Liver (tissue), 10 donors: ENCODE measurements at places on chromosomes 6 and 20. TPM values are rescaled to one million over a fixed set of nuclear protein-coding genes. Genes with fewer than 3 reads are reported as not detected.

DNA sequence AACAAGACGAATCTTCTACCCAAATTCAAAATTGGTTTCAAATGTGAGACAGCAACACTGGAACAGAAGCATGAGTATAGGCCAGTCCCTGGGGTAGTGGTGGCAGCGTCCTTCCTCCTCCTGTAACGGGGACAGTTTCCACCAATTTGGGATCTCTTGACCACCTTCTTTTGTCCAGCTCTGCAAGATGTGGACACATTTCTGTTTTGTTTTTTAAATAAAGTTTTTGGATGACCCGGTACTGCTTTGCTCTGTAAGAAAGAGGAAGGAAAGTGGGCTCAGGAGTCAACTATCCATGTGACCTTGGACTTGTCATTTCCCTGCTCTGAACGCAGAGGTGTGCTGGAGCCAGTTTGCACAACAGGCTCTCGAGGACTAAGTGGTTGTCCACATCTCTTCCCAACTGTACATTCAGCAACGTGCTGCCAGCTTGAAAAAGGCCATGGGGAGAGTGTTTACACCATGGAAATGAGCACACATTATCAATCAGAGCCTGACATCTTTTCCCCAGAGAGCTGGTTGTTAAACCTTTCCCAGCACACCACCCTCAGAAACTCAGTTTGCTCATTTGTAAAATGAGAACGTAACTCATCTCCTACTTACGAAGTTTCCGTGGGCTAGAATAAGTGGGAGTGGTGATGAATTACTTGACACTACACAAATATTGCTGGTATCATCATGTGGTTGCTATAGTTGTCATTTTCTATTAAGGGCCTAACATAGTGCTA lies 66.5 kb downstream of the ADTRP start:
- no peaks in the 10 kb centered on the region for H3K27me3 ChIP-seq
- H3K4me3 ChIP-seq = no peak overlapping the region
- no peaks in the 10 kb centered on the region for H3K4me1 ChIP-seq
- H3K36me3 ChIP-seq = no peaks in the 10 kb centered on the region
- no peak overlapping the region for H3K27ac ChIP-seq
- no peak for DNase-seq

- H3K27ac ChIP-seq = no peak overlapping the region
- H3K27me3 ChIP-seq = no peaks in the 10 kb centered on the region
- no peaks in the 10 kb centered on the region for H3K4me1 ChIP-seq
- no peak overlapping the region for H3K4me3 ChIP-seq
- H3K36me3 ChIP-seq = no peaks in the 10 kb centered on the region
- no peak for DNase-seq
Observed at GRCh38 chr6:98775205-98775604, 59.2 kb upstream of the POU3F2 start.

- H3K27ac ChIP-seq = no peak overlapping the region
- no peak overlapping the region for H3K4me3 ChIP-seq
- no peak for DNase-seq
- H3K27me3 ChIP-seq = no peaks in the 10 kb centered on the region
- H3K4me1 ChIP-seq = no peaks in the 10 kb centered on the region
Observed at GRCh38 chr6:17714879-17715851, 8.4 kb upstream of the NUP153 start.

DNA sequence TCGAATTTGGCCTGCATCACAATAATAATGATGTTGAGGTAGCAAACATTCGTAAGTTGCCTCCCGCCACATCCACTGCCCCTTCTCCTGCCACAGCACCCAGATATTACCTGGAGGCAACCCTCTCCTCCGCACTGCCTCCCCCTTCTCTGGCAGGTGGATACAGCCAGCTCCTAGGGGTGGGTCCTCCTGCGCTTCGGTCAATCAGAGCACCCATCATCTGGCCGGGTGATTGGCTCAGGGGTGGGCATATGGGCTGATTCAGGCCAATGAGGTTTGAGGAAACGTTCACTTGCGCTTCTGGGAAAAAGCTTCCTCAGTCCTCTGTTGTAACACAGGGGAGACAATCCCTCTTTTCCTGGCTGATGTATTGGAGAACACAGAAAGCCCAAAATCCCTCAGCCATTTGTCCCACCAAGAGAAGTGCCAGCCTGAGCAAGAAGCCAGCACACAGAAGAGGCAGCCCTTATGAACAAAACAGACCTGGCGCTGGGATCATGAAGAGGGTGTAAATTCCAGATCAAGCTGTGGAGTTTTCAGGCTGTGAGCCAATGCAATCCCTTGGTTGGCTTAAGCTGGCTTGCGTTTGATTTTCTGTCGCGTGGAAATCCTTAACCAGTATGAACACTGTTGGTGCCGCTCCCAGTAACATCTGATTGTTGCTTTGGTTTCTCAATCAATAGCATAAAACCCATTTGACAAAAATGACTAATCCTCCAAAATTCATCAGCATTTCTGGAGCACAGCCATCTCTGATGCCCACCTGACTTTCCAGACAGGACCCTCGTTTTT lies 82.2 kb downstream of the PRDM1 start:
- H3K36me3 ChIP-seq = no peaks in the 10 kb centered on the region
- no peak overlapping the region for H3K27ac ChIP-seq
- no peaks in the 10 kb centered on the region for H3K27me3 ChIP-seq
- DNase-seq = no peak

DNA sequence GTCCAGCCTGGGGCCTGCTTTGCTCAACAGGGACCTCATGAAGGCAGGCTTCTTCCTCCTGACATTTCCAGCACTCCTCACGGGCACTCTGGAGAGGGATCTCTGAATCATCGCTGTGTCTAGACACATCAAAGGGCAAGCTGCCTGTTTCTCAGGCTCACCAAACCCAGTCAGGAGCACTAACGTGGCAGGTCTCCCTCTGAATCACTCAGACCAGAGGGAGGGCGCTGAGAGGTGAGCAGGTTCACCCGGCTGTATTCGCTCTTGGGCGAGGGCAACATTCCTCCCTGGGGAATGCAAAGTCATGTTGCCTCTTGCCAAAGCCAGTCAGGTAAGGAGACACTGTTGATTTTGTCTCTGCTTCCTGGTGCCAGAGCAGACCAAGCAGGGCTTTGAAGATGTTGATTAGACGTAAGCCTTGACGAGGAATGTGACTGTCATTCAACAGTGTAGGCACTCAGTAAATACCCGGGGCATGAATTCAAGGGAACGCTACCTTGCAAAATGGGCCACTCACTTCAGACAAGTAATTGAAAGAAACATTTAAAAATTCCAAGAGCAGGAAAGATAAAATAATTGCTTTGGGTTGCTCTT lies 50.1 kb downstream of the CYP24A1 start:
- H3K4me1 ChIP-seq = no peaks in the 10 kb centered on the region
- H3K4me3 ChIP-seq = no peak overlapping the region
- H3K27me3 ChIP-seq = no peaks in the 10 kb centered on the region
- H3K36me3 ChIP-seq = no peaks in the 10 kb centered on the region
- H3K27ac ChIP-seq = no peak overlapping the region

DNA sequence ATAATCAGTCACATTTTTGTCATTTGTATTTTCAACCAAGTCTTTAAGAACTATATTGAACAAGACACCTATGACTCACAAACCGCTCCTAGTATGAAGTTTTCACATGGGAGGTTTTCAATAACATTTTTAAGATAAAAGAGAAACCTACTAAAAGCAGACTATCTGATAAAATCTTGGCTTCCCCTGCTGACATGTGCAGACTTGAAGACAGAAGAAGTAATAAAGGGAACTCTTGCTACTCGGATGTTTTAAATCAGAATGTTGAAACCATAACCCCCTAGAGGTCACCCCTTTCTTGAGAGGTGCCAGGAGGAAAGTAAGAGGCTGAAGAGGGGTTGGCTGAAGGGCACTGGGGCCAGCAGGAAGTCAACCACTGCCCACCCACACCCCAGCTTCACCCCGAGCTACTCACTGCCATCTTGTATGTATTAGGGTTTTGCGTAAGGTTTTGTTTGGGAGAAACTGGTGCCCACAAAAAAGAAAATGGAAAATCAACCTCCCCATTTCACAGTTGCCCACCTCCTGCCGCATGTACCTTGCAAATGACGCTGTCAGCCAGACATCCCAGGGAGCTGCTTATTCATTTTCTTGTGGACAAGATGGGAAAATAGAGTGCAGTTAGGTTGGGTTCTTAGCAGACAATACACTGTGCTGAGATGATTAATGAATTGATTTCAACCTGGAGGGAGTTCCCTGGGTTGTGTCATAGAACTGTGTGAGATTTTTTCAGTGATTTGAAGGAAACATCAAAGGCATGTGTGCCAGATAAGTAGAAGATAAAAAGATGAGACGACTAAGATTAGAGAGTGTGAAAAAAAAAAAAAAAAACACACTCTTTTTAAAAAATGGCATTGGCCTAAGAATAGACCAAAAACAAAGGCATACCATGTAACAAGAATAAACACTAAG lies 83.2 kb upstream of the TAB2 start:
- H3K36me3 ChIP-seq = no peaks in the 10 kb centered on the region
- no peaks in the 10 kb centered on the region for H3K27me3 ChIP-seq
- no peaks in the 10 kb centered on the region for H3K4me1 ChIP-seq
- no peak for DNase-seq

- no peak for DNase-seq
- no peaks in the 10 kb centered on the region for H3K4me1 ChIP-seq
- H3K4me3 ChIP-seq = no peak overlapping the region
- H3K27ac ChIP-seq = no peak overlapping the region
Observed at GRCh38 chr6:158574800-158575199, 14.9 kb downstream of the TMEM181 start.

GRCh38 chr6:120274547-120274946 lies 925.0 kb upstream of the MAN1A1 start:
- no peaks in the 10 kb centered on the region for H3K4me1 ChIP-seq
- DNase-seq = no peak
- H3K27ac ChIP-seq = no peak overlapping the region
- no peaks in the 10 kb centered on the region for H3K27me3 ChIP-seq

GRCh38 chr6:49535795-49536194 lies 14.7 kb upstream of the C6orf141 start:
- H3K27ac ChIP-seq = no peak overlapping the region
- no peaks in the 10 kb centered on the region for H3K27me3 ChIP-seq
- peaks cover 1% of the 10 kb centered on the region for H3K36me3 ChIP-seq

DNA sequence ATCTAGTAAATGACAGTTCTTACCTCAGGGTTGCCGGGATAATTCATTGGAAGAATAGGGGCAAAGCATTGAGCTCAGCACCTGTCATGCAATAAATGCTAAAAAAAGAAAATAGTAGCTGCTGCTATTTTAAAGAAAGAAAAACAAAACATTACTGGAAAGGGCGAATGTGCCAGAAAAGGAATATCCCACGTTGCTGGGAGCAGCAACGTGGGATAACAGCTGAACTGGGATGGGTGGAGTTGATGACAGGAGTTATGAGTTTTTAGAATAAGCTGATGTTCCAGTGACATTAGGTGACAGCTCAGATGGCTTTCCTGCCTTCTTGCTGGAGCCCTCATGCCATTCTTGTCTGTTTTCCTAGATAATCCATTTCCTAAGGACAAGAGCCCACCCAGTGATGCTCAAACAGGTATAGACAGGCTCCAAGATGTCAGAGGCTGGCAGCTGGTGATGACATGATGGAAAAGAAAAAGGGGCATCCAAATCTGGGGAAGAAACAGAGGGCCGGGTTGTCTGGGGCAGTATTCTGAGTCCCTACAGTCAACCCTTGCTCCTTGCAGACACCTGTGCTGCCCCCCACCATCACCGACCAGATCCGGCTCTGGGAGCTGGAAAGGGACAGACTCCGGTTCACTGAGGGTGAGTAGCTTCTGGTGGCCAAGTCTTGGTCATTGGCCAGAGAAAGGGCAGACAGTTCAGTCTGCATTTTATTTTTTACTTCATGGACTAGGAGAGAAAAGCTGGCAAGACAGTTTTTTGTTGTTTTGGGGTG lies 1.1 kb upstream of the VARS2 start:
- H3K4me3 ChIP-seq = no peak overlapping the region
- peak overlapping the region; percentile 91 for H3K27ac ChIP-seq
- DNase-seq = no peak
- H3K27me3 ChIP-seq = no peaks in the 10 kb centered on the region
- peaks cover 3% of the 10 kb centered on the region for H3K36me3 ChIP-seq
- H3K4me1 ChIP-seq = peaks cover 53% of the 10 kb centered on the region

- DNase-seq = no peak
- H3K27ac ChIP-seq = no peak overlapping the region
- H3K4me1 ChIP-seq = no peaks in the 10 kb centered on the region
- no peak overlapping the region for H3K4me3 ChIP-seq
Observed at GRCh38 chr6:32825966-32826365, 9.2 kb upstream of the HLA-DOB start.

DNA sequence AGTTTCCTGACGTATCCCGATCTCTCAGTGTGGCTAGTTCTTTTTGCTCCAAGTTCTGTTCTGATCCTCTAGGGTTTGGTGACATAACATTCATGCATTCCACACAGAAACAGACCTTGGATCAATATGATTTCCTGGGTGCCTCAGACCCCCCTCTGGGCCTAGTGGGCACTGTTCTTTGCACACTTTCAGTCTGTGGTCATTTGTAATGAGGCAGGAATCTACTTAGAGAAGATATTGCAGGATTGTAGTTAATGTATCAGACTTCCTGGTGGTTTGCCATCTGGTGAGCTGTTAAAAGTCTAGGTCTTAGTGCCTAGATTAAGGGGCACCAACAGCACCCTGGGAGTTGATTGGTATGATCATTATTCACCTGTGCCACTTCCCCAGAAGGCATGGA lies 7.5 kb downstream of the BEND6 start:
- no peaks in the 10 kb centered on the region for H3K36me3 ChIP-seq
- no peak for DNase-seq
- H3K4me3 ChIP-seq = no peak overlapping the region
- no peak overlapping the region for H3K27ac ChIP-seq
- no peaks in the 10 kb centered on the region for H3K4me1 ChIP-seq
- peaks cover 5% of the 10 kb centered on the region for H3K27me3 ChIP-seq

DNA sequence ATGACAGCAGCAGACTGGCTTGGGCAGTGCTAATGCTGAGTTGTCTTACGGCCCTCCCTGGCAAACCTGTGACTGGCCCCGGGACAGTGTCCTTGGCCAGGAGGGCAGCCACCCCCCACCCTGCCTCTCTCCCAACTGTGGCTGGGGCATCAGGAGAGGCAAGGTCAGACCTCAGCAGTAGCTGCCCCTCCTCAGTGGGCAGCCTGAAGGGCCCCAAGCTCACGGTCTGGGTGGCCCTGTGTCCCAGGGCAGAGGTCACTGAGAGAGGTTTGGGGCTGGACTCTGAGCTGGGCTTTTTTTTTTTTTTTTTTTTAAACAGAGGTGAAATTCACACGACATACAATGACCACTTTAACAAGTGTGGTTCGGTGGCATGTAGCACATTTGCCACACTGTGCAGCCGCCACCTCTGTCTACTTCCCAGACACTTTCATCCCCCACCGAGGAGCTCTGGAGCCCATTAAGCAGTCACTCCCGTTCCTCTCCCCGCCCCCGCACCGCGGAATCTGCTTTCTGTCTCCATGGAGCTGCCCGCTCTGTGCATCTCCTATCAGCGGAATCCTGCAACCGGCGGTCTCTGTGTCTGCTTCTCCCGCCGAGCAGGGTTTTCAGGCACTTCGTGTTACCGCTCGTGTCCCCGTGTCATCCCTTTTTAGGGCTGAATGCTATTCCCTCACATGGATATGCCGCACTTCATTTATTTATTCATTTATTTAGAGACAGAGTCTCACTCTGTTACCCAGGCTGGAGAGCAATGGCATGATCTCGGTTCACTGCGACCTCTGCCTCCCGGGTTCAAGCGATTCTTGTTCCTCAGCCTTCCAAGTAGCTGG lies 67.9 kb upstream of the GATA5 start:
- H3K36me3 ChIP-seq = no peaks in the 10 kb centered on the region
- no peak for DNase-seq
- H3K4me1 ChIP-seq = no peaks in the 10 kb centered on the region
- no peak overlapping the region for H3K4me3 ChIP-seq
- H3K27me3 ChIP-seq = no peaks in the 10 kb centered on the region
- H3K27ac ChIP-seq = no peak overlapping the region

Gene GSTA3
- total RNA-seq = not detected

Gene EYA4
- total RNA-seq = not detected

Gene EYA2
- total RNA-seq = 0.23 TPM

Gene ZC3H12D
- 1.4 TPM for total RNA-seq

Gene LINC00237
- total RNA-seq = not detected

Gene SNX5
- 51.6 TPM for total RNA-seq

Gene PROKR2
- total RNA-seq = not detected

Gene MDN1
- 48.9 TPM for total RNA-seq

Gene NMBR
- not detected for total RNA-seq
